ENCODE measurements at places on chromosomes 4 and X.

- no peak for DNase-seq
Observed at GRCh38 chr4:105122350-105122749, 24.3 kb upstream of the TET2 start.

DNA sequence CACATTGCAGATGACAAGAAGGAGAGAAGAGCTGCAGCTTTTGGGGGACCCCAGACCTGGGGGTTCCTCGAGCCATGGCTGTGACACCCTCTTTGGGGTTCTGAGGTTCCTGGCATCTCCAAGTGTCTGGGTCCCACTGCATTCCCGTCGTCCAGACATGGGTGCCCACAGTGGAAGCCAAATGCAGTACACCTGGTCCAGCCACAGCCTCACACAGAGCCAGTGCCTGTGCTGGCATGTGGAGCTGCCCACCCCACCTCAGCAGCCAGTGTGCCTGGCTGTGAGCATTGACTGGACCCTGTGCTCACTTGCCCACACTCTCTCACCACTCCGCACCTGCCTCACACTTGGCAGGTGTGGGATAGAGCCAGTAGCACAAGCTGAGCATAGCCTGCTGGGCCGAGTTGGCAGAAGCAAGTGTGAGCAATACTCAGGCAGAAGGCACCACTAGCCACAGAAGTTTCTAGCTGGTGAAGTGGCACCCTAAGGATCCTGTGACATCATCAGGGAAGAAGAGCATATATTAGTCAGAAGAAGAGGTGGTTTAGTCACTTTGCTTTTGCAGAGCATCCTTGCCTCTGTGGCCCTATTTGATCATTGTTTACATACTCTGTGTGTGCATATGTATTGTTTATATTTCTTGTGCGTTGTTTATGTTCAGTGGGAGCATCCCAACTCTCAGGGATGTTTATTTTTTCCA is 65.0 kb upstream of the MAGEB2 start:
- DNase-seq = no peak

GRCh38 chrX:9948406-9948805 is 18.8 kb upstream of the CLDN34 start:
- no peak for DNase-seq

DNA sequence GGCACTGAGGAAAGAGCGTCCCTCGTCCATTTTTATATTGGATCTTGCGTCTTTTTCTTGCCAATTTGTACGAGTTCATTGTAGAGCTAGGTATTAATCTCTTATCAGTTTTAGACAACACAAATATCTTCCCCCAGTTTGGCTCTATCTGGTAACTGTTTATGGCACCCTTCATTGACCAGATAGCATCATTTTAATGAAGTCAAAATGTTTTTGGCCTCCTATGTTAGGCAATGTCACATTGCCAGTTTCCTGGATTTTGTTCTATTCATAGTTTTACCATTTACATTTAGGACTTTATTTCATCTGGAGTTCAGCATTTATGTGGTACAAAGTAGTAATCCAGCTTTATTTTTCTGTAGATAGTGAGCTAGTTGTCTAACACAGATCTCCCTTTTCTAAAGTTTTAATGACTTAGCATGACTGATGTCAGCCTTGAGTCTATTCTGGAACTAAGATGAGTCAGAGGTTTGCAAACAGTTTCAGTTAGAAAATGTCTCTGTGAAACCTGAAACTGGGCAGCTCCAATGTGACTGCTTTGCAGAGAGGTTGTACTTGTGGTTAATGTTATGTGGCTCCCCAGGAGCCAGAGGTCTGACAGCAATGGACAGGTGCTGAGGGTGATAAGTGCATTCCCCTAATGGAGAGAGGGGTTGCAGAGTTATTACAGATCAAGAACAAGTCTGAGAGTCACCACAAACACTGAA is 5.3 kb upstream of the STBD1 start:
- DNase-seq = no peak

DNA sequence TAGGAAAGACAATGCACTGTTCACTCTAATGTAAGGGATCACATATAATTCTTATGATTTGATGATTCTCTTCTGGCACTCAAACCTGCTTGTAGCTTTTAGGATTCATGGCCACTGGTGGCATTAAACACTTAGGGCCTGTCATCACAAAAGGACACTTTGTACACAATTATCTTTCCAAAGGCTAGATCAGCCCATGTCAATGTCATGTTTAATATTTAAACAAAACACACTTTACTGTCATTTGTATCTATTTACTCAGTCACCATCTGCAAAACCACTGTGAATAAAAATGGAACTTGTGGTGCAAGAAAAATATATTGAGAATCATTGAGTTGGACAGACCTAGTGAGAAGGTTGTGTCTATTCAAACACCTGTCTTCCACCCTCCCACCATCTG is 83.6 kb upstream of the TTC29 start:
- DNase-seq = no peak

GRCh38 chrX:12955882-12956703 is 18.8 kb upstream of the TMSB4X start:
- no peak for DNase-seq

GRCh38 chr4:41095973-41096372 is 118.4 kb downstream of the APBB2 start:
- DNase-seq = no peak

DNA sequence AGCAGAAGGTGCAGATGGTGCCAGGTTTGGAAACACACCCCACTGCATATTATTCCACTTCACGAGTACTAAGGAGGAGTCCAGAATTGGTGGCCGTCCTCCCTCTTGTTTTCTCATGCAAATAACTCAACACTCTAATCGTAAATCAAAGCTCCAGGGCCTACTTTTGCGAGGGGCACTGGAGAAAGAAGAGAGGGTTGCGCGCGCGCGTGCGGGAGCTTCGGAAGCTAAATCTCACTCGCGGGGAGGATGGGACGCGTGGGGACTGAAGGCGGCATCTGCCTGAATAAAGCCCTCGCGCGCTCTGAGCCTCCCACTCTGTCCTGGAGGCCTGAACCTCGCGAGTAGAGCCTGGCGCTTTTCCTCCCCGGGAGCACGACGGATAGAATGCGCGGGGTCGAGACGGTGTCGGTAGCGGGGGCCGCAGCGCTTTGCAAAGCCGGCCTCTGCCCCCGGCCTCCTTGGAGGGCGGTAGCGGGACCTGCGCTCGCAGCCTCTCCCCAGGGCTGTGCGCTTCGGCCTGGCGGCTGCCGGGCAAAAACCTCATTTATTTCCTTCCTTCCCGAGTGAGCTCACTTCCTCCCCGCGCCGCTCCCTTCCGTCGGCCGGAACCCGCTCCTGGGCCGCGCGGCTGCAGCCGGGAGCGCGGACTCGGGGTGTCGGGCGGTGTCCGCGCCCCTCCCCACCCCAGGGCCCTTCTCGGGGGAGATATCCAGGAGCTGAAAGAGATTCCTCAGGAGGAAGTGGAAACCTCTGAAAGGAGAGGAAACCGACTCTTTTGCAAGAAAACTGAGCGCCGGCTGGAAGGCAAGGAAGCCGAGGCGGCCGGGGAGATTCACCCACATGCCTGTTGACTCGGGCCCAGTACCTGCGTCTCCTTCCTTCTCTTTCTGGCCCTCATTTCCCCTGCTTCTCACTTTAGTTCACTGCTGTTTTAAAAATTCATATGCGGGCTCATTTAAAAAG is 20.7 kb downstream of the HAND2 start:
- DNase-seq = no peak

DNA sequence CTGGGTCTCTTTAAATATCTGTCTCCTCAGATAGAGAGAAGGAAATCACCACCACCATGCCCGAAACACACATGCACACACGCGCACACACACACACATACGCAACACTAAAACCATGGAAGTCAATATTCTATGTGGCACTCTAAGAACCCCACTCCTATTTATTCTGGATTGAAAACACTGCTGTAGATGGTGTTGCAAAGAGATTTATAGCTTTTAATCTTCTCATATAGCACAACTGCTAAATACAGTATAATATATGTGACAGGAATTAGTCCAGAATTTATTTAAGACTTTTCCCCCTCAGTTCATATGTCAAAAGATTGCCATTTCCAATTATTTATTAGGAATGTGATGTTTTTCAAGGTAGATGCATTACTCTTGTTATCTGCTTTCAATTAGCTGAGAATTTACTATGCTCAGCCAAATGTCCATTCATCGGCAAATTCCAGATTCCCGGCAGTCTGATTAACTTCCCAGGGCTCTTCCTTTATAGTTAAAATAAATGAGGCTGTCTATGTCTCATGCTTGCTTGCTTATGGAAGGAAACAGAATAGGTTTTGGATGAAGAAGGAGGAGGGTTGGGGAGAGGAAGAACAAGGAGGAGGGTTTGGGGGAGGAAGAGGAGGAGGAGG is 115.4 kb upstream of the NDP start:
- DNase-seq = no peak

DNA sequence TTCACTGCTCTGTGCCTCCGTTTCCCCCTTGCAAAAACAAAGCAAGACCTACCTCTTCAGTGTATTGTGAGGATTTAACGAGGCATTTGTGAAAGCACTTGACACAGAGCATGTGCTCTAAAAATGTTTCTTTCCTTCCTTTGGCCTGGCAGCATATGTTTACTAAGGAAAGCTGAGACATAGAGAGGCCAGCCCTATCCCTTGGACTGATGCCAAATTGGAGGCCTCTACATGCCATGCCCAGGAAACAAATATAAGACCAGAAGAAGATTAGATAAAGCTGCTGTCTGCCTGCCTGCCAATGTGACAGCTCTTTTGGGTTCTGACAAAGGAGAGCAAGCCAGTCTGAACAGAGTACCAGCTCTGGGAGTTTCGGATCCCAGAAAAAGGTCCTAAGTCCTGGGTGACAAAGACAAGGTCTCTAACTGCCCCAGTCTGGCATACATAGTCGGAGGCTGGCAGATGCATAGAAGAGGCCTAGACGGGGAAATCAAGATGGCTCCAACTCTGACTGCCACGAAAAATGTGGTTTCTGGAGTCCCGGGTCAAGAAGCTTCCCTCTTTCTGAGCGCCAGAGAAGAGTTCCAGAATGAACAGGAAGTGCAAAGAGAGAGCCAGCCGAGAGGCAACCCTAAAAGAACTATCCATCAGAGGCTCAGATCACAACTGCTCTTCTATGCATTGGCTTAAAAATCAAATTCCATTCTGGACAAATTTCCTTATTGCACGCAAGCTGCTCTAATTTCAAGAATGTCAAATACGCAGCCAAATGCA is 25.8 kb downstream of the OTUD6A start:
- DNase-seq = peak; percentile 9

- no peak for DNase-seq
Observed at GRCh38 chr4:113584407-113585150, 177.0 kb downstream of the CAMK2D start.

All from NCI-H524 treated with DMSO at 0.1 percent for 48 hours (cell line).